ENCODE measurements at places on chromosomes 3 and 15.

DNA sequence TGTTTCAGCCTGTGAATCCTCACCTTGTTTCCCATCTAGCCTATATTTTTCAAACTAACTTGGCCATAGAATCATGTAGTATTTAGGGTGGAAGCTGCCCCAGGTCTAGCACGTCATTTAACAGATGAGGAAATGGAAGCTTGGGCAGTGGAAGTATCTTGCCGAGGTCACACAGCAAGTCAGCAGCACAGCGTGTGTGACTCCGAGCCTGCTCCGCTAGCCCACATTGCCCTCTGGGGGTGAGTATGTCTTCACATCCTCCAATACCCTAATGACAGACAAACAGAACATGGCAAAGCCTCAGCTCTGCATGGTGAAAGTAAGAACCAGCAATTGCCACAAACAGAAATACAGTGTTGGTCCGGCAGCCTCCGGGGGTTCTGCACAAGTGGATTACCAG lies 2.2 kb upstream of the CCR5 start:
- DNase-seq: peak; percentile 83

DNA sequence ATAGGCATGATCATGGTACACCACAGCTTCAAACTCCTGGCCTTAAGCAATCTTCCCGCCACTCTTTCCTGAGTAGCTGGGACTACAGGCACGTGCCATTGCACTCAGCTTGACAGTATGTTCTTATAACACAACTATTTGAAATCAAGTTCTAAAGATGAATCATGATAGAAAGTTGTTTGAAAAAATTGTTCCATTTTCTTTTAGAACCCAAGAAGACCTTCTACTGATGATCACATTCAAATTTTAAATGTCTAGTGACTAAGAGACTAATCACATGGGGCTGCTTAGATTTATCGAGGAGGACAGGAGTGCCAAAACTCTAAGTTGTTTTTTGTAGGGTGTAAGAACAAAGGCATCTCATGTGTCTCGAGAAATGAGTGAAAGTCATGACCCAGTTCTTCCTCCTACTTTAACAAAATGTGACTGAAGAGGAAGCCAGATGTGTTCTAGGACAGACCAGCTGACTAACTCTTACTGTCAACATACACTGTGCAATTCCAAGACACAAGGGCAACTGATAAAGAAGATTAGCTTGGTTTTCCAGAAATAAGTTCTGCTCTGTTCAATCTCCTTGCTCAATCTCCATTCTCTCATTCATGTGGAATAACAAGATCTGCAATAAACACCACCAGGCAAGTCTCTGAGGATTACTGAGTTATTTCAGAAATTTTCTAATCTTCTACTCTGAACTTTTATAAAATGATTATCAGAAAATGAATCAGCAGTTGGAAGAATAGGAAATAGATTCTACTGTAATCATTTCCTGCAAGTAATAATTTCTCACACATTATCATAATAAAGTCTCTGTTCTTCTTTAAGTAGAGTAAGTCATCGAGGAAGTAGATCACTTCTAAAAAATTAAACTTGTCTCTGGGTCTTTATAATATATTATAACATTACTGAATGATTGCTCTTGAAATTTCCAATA lies 122.6 kb upstream of the CCNL1 start:
- DNase-seq: no peak

GRCh38 chr15:60326343-60326742 lies 71.4 kb downstream of the ANXA2 start:
- no peak for DNase-seq

DNA sequence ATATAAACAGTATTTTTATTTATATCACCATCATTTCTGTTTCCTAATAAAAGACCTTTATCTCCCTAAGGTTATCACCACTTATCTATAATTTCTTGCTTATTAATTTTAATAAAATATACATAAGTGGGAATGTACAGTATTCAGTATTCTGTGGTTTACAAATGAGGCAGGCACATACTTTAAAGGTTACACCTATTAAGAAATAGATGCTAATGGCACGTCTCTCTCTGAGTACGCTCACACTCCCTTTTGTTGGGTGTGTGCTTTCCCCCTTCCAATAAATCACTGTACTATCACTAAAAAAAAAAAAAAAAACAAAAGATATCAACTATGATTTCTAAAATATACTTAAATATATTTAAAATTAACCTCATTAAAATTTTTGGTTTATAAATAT lies 8.9 kb downstream of the OXNAD1 start:
- DNase-seq: no peak

DNA sequence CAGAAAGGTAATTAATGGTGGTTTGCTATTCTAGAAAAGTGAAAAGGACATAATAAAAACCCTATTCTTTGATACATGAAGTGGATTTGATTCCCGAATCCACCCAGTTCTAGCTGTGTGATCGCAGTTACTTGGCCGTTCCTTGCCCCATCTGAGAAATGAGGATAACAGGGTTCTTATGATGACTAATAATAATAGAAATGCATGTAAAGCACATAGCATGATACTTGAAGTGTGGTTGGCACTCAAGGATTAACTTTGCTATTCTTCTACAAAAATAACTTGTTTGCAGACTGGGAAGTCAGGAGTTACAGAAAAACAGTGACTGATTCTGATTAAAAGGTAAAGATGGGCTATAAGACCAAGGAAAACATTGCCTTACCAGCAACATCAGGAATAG lies 26.8 kb downstream of the PARL start:
- DNase-seq: no peak

- no peak for DNase-seq
Observed at GRCh38 chr3:31246293-31247062, 286.2 kb upstream of the STT3B start.

DNA sequence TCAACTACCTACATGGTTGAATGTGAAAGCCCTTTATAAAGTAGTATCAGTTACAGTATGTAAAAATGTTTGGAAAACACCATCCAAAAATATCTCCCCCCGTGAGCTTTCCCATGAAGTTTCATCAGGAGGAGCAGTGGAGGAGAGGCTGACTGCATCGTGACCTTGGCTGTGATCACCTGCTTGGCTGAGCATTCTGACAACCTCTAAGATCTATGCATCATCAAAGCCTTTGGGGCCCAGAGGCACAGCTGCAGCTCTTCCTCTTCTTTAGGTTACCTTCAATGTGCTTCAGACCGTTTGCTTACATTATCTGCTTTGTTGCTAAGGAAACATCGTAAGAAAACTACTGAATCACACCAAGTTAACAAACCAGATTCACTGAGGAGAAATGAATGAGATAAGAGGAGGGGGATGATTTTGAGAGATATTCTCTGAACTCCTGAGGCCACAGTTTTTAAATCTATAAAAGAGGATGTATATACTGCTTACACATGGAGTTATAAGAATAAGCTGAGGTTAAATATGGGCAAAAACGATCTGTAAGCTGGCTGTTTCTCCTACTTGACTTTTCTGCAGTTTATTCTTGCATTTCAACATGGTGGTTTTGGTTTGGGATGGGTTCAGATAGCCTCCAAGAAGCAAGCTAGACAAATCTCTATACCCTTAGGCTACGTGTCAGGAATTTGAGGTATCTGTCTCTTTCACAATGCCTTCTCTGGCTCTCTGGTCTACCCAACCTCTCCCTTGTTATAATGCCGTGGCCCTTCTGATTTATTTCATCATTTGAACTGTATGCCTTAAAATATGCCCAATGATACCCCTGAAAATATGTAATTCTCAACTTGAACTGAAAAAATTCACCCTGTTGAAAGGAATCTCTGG lies 4.0 kb downstream of the GCSAM start:
- peak; percentile 85 for DNase-seq

GRCh38 chr3:17808994-17809393 lies 66.6 kb upstream of the TBC1D5 start:
- no peak for DNase-seq

GRCh38 chr3:121834157-121834670 lies 646 bp downstream of the IQCB1 start:
- DNase-seq: no peak

GRCh38 chr3:64827431-64827830 lies 139.6 kb upstream of the ADAMTS9 start:
- no peak for DNase-seq

- DNase-seq: no peak
Observed at GRCh38 chr15:63447017-63447676, 57.2 kb upstream of the USP3 start.

DNA sequence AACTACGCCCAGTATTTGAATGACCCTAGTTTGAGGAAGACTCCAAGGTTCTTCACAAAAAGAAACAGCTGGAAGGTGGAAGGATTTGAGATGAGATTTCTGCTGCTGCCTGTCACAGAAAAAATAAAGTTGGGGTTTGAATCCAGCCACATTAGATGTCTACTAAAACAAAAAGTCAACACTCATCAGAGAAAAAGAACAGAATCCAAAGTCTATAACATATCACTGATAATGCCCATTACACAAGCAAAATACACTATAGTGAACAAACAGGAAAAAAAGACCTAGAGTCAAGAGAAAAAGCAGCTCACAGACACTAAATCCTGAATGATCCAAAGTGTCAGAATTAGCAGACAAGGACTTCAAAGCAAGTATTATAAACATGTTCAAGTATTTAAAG lies 56.0 kb downstream of the RFX7 start:
- DNase-seq: no peak

GRCh38 chr3:27561576-27561975 lies 77.4 kb upstream of the SLC4A7 start:
- no peak for DNase-seq

- no peak for DNase-seq
Observed at GRCh38 chr3:190060192-190060775, 60.4 kb downstream of the P3H2 start.

DNA sequence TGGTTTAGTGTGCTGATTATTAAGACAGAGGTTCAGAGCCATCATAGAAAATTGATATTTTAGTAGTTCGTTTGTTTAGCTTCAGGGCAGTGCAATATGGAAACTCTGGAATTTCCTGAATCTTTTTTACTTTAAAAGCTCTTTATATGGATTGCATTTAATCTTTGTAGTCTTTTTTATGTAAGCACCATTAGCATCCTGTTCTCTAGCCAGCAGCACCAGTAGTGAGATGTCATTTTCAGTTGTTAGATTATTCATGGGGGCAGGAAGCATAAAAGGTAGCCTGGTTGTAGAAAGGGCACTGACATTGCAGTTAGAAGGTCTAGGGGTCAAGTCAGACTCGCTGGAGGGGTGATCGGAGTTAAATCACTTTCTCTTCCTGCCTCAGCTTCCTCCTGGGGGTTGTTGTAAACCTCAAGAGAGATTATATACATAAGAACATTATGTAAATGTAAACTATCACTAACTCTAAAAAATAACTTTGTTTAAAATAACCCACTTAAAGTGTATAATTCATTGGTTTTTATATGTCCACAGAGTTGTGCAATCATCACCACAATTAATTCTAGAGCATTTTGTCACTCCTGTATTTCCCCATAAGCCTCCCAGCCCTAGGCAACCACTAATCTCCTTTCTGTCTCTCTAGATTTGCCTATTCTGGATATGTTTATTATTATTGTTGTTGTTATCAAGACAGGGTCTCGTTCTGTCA lies 31.4 kb upstream of the ITPKA start:
- no peak for DNase-seq

DNA sequence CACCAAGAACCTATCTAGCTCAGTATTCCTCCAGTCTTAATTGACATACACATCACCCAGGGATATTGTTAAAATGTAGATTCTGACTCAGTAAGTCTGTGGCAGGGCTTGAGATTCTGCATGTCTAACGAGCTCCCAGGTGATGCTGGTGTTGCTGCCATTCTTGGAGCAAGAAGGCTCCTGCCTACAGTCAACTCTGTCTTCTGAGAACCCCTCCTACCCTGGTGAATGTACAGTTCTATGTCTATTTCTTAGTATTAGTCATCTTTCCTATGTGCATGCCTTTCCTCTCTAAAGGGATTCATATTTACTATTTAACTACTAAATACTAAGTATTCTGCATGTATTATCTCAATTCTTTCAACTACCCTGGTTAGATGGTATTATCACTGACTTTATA lies 268.7 kb downstream of the EDEM1 start:
- DNase-seq: no peak

DNA sequence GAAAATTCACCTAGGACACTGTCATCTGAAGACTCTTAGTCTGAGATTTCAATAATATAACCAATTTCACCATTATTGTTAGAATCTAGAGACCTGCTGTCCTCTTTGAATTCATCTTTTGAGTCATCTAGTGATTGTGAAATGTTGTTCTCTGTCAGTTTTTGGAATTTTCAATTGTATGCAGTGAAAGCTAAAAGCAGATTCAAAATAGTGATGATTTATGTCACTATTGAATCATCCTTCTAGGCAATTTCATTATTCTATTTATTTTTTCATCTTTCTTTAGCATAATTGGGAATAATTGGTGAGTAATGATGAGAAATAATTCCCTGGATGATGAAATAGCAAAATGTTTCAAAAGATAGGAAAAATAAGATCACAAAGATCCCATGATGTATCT lies 101.7 kb upstream of the EIF1B start:
- no peak for DNase-seq

GRCh38 chr3:119676020-119676419 lies 1.2 kb downstream of the COX17 start:
- no peak for DNase-seq

DNA sequence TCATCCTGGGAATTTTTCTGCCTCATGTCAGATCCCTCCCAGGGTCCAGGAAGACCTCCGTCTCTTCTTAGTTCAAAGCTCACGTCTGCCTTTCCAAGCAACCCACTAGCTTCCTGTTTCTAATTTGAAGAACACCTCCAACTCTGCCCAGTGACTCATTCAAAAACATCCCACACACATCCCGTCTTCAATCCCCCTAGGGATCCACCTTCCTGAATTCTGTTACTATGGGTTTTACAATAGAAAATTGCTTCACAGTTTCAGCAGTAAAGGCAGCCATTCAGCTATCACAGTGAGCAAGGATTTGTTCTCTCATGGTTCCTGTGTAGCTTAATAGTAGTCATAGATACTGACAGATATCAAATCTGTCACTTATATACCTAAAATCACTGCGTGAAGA lies 308.3 kb upstream of the CCDC54 start:
- no peak for DNase-seq

GRCh38 chr3:37130984-37131859 lies 43.2 kb downstream of the LRRFIP2 start:
- no peak for DNase-seq

GRCh38 chr15:42165106-42165505 lies 8.7 kb upstream of the PLA2G4F start:
- DNase-seq: no peak
